GM12864 (cell line): ENCODE measurements at places on chromosomes 16 and 17.

- DNase-seq: no peak
Observed at GRCh38 chr16:76237471-76237870, 39.7 kb upstream of the CNTNAP4 start.

DNA sequence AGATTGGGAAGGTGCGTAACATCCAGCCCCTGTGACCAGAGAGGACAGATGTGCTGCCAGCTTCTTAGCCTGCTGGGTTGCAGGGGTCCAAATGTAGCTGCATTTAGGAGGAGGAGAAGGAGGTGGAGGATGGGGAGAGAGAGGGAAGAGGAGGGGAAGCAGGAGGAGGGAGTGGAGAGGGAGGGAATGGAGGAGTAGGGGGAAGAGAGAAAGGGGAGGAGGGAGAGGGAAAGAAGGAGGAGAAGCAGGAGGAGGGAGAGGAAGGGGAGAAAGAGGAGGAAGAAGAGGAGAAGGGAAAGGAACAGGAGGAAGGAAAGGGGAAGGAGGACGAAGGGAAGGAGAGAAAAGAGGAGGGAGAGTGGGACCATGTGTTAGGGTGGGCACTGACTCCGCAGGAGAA lies 108.6 kb downstream of the ABCC12 start:
- no peak for DNase-seq

- no peak for DNase-seq
Observed at GRCh38 chr17:56661906-56662305, 68.4 kb downstream of the NOG start.

DNA sequence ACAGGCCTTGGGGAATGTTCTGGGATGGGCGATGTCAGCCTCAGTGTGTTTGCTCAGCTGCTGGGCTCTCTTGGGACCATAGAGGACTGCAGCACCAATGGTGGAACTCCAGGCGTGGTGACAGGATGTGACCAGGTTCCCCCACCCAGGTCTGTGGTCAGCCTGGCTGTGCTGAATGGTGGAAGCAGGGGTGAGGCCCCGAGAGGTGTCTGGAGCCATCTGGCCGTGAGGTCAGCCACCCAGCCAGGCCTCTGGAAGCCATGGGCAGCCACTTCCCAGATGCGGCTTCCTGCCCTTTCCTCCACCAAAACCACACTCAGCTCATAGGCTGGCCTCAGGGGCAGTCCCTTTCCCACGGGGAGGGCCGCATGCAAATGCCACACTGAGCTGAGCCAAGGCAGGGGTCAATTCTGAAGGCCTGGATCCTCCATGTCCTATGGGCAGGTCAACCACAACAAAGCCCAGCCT lies 7.8 kb upstream of the MAPK7 start:
- DNase-seq: no peak

- DNase-seq: no peak
Observed at GRCh38 chr16:61987474-61988012, 48.7 kb downstream of the CDH8 start.

- DNase-seq: no peak
Observed at GRCh38 chr16:57889522-57889921, 81.4 kb downstream of the CNGB1 start.

GRCh38 chr16:83952940-83953795 lies at the start of gene OSGIN1:
TSS of gene OSGIN1 (plus strand) at chr16:83953240. CDS start at chr16:83957672, 4,432 bp downstream.
- DNase-seq: peak; percentile 44

GRCh38 chr17:30352240-30352814 lies 18.5 kb upstream of the TMIGD1 start:
- no peak for DNase-seq

DNA sequence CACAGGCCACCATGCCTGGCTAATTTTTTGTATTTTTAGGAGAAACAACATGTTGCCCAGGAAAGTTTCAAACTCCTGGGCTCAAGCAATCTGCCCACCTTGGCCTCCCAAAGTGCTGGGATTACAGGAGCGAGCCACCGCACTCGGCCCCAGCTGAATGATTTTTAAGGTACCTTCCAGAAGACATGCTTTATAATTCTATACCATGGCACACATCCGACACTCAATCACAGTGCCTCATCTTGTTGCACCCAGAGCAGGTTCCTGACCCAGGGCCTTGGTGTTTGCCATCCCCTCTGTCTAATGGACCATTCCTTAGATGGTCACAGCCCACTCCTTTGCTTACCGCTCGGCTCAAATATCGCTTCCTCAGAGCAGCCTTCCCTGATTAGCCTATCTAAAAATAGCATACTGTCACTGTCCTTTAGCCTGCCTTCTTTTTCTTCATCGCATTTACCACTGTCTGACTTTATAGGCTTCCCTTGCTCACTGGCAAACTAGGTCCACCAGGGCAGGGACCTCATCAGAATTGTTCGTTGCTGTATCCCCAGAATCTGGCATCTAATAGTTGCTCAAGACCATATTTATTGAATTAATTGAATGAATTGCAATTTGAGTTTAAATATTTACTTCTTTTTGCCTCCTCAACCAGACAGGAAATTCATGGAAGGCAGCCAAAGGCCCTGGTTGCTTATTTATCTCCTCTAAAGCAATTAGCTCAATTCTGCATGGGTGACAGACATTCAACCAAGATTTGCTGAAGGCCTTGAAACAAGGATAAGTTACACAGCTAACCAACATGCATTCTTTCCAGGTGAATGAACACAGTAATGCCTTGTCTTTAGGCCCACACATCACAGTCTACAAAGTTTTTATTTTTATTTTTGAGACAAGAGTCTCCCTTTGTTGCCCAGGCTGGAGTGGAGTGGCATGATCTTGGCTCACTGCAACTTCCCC lies 6.3 kb upstream of the TENT4B start:
- no peak for DNase-seq

DNA sequence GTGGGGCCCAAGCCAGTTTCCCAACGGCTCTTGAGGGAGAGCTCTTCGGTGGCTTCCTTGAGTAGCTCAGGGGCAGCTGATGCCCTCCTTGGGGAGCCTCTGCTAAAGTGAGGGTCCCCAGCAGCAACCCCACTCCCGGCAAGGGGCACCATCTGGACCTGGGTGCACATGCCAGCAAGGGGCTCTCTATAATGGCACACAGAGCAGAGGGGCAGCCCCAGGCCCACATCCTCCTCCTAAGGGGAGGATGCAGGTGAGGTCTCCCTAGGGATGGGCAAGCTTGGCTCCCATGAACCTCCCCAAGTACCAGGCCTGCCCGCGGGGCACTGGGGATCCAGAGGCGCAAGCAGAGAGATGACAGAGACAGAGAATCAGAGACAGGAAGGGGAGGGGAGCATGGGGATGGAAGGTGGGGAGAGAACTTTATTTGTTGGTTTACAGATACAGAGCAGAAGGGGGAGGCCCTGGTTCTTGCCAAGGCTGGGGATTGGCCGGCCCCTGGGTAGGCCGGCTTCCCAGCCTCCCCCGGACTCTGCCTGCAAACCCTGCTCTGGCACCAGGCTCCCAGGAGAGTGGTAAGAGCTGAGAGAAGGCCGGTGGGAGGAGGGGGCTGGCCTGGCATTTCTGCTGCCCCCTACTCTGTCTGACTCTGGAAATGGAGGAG lies 61.4 kb downstream of the SRCIN1 start:
- no peak for DNase-seq

- DNase-seq: no peak
Observed at GRCh38 chr16:64626776-64627175, 495.1 kb downstream of the CDH11 start.

- no peak for DNase-seq
Observed at GRCh38 chr16:7124701-7125100, 207.9 kb upstream of the RBFOX1 start.

- no peak for DNase-seq
Observed at GRCh38 chr17:69506489-69506888, 92.0 kb downstream of the MAP2K6 start.

- DNase-seq: no peak
Observed at GRCh38 chr17:45127207-45127547, 5.1 kb downstream of the PLCD3 start.

- no peak for DNase-seq
Observed at GRCh38 chr17:64124609-64125008, 5.3 kb downstream of the ERN1 start.

GRCh38 chr16:89506113-89506504 lies 2.1 kb upstream of the SPG7 start:
- no peak for DNase-seq

DNA sequence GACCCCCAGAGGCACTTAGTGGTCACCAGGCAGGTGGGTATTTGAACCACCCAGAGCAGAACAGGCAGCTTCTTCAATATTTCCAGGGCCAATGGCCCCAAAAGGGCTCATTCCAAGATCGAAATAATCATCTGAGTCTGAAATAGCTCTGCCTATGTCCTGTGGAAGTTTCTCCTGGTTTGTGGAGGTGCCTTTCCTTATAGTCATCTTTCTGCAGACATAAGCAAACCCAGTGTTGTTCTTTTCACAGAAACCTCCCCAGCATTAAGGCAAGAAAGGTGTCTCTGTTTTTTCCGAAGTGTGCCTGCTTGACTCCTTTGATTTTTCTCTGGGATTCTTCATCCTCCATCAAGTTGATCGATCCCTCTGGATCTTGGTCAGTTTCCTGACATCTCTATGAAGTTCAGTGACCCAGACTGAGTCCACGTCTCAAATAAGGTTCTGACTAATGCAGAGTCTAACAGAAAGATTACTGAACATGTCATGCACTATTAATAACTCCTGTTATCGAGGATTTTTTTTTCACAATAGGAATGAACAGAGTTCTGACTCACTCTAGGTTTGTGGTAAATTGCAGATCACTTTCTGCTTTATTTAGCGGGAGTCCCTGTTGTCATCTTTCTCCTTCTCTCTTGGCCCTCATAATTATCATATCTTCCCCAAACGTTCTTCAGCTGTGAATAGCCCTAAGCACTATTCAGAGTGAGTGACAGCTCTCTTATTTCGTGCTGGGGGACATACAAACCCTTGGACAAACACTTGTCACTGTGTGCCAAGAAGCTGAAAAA lies 1.5 kb downstream of the LRRC3C start:
- no peak for DNase-seq

GRCh38 chr17:2335726-2336214 lies 487 bp downstream of the TSR1 start:
- DNase-seq: no peak

DNA sequence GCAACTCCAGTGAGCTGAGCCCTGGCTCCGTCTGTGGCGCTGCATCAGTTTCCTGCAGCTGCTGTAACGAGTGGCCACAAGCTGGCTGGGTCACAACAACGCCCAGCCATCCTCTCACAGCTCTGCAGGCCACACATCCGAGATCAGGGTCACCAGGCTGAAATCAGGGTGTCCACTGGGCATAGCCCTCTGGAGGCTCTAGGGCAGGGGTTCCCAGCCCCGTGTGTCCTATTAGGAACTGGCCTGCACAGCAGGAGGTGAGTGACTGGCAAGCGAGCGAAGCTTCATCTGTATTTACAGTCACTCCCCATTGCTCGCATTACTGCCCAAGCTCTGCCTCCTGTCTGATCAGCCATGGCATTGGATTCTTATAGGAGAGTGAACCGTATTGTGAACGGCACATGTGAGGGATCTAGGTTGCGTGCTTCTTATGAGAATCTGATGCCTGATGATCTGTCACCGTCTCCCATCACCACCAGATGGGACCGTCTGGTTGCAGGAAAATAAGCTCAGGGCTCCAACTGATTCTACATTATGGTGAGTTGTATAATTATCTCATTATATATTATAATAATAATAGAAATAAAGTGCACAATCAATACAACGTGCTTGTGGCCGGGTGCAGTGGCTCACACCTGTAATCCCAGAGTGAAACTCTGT lies 176.5 kb downstream of the SEC14L1 start:
- no peak for DNase-seq

DNA sequence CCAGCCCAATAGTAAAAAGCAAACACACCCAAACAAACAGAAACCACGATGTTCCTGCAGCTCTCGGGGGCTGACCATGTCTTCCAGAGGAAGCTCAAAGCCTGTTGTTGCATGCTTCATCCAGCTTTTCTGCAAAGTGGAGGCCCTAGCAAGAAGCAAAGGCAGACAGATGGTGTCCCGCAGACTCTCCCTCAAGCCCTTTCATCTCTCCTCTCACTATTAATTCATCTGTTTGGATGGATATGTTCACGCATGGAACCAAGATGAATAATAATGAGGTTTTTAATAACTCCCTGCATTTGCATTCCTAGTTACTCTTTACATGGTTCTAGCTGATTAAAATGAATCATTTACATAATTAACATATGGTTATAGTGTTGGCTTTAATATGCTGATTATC lies 36.6 kb downstream of the RBFOX1 start:
- no peak for DNase-seq

DNA sequence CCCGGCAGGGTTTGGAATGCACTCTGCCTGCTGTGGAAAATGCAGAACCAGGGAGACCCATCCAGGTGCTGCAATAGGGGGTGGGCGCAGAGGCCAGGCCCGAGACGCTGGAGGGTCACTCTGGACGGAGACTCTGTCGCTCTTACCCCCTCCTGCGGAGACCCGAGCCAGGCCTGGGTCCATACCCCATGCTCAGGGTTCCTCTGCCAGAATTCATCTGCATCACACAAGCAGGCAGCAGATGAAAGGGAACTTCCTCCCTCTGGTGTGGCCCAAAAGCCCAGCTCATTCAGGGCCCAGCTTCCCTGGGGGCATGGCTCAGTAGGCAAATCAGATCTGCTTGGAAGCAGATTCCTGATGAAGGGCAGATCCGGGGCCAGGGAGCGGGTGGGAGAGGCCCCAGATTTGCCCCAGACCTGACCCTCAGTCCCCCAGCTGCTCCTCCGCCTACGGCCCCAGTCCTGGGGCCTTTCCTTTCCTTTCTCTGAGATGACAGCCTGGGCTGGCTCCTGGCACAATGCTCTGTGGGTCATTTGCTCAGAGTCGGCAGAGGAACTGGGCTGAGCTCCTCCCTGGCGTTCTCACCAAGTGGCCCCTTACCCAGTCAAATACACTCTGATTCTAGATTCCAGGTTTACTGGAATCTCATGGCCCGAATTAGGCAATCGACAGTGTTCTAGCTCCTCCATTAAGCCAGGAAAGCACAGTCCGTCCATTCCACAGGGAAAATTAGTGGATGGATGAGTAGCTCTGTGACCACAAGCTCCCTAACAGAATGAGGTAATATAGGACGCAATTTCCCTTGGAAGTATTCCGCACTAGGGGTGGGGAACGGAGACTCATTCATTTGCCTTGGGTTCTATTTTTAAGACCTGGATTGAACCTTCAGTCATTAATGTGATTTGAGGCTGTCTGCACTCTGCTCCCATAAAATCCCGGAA lies 19.1 kb upstream of the RASD1 start:
- DNase-seq: no peak

DNA sequence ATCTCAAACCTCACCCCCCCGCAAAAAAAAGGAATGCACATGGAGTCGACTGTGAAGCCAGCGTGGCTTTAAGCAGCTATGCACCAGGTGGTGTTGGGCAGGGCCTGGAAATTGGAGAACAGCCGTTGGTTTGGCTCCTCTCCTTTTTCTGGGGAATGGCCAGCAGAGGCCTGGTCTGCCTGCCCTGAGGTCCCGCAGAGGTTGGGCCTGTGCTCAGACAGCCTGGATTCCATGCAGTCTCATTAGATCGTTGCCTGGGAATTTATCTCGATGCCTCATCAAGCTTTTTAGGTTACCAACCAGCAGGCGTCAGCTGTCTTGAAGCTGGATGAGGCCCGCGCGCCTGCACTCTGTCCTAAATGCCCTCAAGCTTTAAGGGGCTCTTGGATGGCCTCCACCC lies 9.8 kb downstream of the SLC12A3 start:
- no peak for DNase-seq
